ENCODE measurements at places on chromosomes 4 and X.

DNA sequence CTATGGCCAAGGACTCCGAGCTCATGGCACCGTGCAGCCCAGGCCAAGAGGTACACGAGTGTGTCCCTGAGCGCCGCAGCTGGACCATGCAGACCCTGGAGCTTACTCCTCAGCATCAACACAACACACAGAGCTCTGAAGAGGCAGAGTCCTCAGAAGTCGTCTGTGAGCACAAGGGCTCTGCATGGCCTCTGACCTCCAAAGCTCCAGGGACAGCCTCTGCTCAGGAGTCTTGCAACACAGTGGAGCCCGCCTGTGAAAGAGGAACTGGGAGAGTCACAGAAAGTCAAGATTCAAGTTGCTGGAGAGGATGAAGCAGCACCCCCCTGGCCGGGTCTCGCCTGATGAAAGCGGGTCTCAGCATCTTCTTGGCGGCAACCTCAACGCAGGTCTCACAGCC lies 2.9 kb downstream of the LRPAP1 start:
- DNase-seq = no peak

DNA sequence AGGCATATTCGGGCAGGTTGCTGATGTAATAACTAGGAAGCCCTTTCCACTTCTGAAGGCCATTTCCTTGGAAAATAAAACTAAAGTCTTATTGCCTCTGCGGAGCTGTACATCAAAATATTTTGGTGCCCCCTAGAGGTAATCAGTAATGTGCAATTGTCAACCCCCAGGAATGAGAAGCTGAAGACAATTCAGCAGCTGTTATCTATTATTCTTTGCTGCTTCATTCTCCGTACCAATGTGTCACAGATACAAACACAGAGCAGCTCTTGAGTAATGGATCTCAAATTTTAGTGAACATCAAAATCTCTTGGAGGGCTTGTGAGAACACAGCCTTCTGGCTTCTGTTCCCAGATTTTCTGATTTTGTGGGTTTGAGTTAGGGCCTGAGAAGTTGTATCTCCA lies 3.5 kb upstream of the SLIT2 start:
- peak; percentile 70 for DNase-seq

GRCh38 chrX:115067812-115068211 lies 50.4 kb upstream of the IL13RA2 start:
- no peak for DNase-seq

DNA sequence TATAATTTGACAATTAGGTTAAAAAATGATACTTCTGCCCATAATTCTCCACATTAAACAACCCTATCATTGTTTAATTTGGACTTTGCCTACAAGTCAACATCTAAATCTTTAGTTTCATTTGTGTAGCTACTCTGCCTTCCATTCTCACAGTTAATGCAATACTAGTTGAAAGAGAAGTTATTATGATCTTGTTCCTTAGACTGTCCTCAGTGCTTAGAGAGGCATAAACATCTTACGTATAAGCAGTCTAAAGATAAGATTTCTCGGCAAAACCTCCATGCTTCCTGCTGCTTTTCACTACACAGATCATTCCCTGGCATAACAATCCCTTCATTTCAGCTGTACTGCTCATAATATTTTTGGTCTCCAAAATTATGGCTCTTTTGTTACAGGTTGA lies 105.1 kb upstream of the CAMK2D start:
- DNase-seq = no peak
